ENCODE measurements at places on chromosomes 5 and 9. TPM values are rescaled to one million over a fixed set of nuclear protein-coding genes. Genes with fewer than 3 reads are reported as not detected.

PLK2 gene
- total RNA-seq = 38.8 TPM

PCDHGC3 gene
- 105 TPM for total RNA-seq

CCL28 gene
- not detected for total RNA-seq

GRCh38 chr5:133396187-133396741, 216.1 kb downstream of the FSTL4 start:
- DNase-seq = no peak

GRCh38 chr5:80255431-80255810, 427 bp downstream of the SERINC5 start:
- peak; percentile 65 for DNase-seq

DNA sequence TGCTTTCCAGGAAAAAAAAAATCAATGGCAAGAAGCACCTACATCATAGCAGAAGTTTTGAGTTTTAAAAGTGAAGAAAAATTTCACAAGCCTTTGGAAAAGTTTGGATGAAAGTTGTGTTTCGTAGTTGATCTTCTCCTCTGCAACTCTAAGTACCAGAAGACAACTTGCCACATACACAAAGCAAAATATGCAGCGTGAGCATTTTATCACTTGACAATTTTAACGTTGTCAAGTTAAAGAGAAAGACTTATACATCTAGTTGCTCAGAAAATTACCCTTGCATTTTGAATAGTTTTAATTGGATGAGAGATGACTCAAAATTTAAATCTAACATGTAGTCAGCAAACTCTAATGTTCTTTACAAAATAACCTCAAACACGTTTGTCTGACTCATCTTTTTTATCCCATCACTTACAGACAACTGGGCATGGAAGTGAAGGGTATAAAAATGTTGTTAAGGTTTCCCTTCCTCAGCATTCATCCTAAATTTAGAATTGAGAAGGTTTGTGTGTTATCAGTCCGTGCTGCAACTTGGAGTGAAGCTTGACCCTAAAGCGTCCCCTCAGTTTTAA, 213.4 kb downstream of the MARCHF11 start:
- no peak for DNase-seq
